SK-MEL-5 (cell line): ENCODE measurements at places on chromosomes 12 and 14.

DNA sequence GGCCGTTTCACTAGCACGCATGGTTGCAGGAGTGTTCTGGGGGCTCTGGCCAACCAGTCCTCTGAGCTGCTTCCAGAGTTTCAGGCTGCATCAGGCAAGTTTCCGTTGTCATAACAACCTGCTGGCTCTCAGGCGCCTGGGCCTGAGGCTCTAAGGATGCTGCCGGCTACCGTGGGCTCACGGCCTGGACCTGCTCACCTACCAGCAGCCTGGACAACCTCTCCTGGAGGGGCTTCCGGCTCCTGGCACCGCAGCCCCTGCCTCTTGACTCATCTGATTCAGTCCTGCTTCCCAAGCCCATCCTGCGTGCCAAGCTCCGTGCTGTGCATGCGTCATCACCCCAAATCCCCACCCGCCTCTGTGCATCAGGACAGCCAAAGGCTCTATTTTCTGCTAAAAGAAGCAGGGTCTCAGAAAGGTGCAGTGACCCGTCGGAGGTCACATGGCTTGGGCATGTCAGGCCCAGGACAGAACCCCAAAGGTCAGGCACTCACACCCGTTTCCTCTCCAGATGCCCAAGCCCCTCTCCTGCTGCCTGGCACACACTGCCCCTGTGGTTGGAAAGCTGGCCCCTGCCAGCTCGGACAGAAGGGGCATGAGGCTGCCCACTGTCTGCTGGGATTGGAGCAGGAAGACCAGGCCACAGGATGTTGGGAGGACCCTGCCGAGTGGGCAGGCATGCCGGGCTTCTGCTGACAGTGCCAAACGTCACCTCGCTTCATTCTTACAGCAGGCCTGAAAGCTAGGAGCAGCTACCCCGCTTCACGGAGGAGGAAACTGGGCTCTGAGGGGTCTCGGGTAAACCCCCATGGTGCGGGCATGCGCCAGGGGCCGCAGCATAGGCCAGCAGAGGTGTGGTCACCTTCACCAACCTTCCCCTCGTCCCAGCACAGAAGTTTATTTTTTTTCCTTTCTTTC is 5.7 kb downstream of the BEGAIN start:
- DNase-seq, result no peak

- DNase-seq, result no peak
These were observed 82.8 kb downstream of the CRACR2A start for GRCh38 chr12:3670083-3670620.

DNA sequence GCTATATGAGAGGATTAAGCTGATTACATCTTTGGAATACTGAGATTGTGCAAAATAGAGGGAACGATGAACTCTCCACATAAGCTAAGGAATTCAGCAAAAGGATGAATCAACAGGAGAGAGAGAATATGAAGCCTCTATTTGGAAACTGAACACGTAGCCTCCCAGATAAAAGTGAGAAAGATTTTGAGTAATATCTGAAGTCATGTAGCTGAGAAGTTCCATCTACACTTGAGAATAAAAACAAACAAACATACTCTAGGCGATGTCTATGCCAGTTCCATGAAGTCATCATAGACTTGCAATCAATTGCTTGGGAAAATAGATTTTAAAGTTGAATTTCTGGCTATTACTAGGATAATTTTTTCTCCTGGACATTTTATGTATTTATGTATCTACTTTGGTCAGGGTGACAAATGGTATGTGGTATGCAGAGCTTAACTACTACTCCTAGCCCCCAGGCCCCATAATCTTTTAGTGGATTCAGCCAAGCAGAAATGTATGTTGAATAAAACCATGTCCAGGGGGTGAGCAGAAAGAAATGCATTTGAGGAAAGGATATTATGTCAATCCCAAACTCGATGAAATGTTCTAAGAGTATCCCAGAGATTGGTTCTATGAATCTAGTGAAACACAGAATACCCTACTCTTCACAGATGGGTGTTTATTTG is 627.4 kb downstream of the DIO2 start:
- DNase-seq, result no peak

GRCh38 chr14:92582706-92583452 is 69.3 kb downstream of the RIN3 start:
- no peak for DNase-seq

- peak; percentile 54 for DNase-seq
These were observed 24.1 kb downstream of the NUP37 start for GRCh38 chr12:102095677-102096263.
